Astrocyte of the spinal cord (primary cell): ENCODE measurements at places on chromosomes 16 and 17.
A peak's percentile ranks its signal among the peaks of the same experiment; 100 is the strongest.

DNA sequence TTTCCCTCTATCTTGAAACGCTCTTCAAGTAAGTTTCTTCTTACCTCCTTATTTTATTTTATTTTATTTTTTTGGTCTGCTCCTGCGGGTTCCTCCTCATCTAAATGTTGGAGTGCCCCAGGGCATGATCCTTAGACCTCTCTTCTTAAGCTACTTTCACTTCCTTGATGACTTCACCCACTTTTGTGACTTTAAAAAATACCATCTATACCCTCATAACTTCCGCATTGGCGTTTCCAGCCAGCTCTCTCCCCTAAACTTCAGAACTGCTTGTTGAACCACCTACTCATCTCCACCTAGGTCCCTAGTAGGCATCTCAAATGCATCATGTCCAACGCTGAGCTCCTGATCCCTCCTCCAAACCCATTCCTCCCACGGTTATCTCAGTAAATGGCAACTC lies 51.4 kb upstream of the NFAT5 start:
- no peak for DNase-seq

DNA sequence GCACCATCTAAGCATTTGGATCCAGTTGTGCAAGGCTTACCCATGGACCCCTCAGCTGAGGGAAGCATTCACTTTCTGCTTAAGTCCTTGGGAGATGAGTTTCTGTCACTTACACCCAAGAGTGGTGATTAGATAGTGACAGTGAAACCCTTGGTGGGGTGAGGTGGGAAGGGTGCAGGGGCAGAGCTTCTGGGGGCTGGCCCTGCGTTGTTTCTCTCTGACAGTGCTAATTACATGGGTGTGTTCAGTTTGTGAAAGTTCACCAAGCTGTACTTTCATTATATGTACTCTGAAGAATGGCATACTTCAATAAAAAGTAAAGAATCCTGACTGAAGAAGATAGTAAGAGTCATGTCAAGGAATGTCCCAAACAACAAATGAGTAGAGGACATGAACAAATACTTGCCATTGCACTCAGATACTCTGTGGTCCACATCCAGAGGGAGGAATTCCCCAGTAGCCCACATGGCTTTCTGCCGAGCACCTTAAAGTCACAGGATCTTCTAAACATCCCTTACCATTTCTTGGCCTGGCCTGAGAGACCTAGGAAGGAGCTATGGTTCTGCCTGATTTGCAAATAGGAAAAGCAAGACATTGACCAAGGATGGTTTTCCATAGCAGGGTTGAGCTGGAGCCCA lies 8.4 kb downstream of the CHST6 start:
- DNase-seq: no peak

- no peak for DNase-seq
Measured at GRCh38 chr17:37828651-37829124, 83.8 kb upstream of the HNF1B start.

GRCh38 chr16:50270510-50271147 lies 4.3 kb downstream of the ADCY7 start:
- no peak for DNase-seq

- no peak for DNase-seq
Measured at GRCh38 chr16:89565256-89565505, 4.7 kb downstream of the RPL13 start.

DNA sequence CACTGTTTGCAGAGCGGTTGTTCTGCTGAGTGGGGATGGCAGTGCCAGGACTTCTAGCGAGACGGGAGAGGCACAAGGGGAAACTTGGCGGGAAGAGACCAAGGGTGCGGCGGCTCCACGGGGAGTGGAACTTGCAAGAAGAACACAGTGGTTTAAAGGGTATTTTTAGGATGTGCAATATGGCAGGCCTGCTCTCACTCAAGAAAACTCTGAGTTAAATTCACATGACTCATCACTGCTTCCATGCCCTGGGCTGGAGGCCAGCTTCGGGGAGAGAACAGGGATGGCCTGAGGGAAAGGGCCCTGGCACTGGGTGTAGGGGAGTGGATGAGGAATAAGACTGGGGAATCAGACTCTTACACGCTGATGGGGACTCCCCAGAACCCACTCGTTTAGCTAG lies 13.3 kb upstream of the CD300LD start:
- peak; percentile 23 for DNase-seq

- no peak for DNase-seq
Measured at GRCh38 chr17:77571155-77571981, 387.1 kb upstream of the TNRC6C start.

DNA sequence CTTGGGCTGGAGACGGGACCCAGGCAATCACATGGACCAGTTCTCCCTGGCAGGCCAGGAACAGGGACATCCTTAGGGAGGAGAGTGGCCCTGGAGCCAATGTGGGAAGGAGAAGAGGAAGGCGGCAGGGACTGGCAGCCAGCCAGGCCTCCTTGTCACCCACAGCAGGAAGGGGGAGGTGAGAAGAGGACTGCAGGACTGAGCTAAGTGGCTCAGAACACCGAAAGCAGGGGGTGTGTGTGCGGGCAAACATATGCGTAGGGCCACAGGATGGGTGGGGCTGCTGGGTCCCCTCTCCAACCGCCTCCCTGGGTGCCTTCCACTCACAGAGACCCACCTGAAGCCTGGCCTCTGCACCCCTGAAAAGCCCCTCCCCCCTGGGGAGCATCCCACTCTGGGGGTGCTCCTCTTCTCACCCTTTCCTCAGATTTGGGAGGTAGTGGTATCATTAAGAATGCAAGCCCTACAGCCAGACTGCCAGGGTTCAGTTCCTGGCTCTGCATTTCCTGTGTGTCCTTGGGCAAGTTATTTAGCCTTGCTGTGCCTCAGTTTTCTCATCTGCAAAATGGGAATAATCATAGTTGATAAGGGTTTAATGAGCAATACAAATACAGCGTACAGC lies 8.1 kb downstream of the PNMT start:
- no peak for DNase-seq

DNA sequence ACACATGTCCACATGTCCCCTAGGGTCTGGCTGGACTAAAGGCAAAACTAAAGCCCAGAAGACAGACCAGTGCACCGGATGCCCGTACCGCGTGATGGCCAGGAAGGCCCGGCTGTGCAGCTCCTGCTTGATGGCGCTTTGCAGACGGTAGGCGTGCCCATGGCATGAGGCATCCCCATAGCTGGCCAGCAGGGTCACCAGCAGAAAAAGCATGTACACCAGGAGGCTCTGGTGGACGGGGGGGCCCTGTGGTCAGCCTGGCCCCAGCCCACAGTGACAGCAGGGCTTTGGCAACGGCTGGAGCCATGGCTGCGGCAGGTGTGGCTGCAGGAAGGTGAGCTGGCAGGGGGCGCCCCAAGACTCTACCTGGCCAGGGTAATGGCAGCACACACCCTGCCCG lies 42.8 kb downstream of the PKD1 start:
- DNase-seq: no peak

- peak; percentile 41 for DNase-seq
Measured at GRCh38 chr17:28086519-28086918, 44.0 kb downstream of the NLK start.

- no peak for DNase-seq
Measured at GRCh38 chr16:6852643-6853225, 479.9 kb upstream of the RBFOX1 start.

GRCh38 chr17:4465786-4466185 lies 32.0 kb downstream of the SPNS3 start:
- no peak for DNase-seq

DNA sequence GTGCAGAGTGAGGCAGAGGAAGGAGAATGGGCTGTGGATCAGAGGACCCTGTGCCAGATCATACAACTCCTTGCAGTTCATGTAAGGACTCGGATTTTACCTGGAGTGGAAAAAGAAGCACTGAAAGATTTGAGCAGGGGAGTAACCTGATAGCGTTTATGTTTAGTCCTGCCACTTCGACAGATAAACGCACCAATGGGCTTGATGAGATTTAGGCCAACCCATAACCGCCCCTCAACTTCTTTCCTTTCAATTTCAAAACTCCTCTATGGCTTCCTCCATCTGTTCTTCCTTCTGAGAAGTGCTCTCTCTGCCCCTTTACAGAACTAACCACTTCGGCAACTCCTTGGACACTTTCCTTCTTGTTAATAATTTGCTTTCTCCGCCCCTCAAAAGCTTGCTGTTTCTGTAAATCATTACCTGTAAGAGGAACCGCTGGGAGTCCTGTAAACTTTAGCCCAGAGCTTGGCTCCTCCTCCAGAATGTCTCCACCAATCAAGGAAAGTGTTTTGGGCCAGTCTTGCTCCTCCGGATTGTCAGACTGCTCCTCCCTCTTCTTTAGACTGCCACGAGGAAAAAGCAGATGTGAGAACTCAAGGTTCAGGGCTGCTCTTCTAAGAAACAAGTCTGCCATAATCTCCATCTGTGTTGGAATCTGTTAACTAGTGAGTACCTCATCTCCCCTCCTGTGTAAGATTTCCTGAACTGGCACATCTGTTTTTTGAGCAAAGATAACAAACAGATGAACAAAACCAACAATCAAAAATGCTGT lies at the start of gene ACSM3:
TSS of gene ACSM3 (plus strand) at position 554 of the 772 bp plus-strand sequence. CDS start 6,021 bp downstream, outside the sequence.
- DNase-seq: peak; percentile 76

DNA sequence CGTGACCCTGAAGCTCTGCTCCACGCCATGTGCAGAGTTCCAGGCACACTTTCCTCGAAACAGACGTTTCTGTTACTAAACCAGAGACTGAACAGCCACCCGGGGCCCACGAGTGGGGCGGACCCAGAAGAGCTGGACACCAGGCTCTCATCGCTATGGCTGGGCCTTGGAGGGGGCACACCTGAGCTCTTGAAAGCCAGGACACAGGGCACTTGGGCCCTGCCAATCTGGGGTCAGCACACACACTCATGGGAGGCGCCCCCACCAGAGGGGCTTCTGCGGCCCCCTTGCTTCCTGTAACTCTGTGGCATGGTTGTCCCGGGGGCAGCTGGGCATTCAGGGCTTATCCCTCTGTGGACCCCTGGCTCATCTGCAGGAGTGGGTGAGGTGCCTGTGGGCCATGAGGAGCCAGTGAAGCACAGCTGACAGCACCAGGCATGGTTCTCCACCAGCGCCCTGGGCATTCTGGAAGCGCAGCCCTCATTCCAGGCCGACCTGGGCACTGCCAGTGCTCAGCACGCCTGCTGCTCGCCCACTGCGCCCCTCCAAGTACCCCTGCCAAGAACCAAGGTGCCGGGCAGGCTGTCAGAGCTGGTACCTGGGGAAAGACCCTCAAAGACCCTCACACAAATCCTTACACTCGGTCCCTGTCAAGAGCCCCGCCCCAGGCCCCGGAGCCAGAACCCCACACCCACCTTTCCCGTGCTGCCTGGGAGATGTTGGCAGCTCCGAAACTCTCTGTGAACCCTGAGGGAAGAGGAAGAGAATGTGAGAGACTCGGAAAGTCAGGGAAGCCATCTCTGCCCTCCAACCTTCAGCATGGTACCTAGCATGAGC lies 61.1 kb downstream of the IL21R start:
- no peak for DNase-seq

DNA sequence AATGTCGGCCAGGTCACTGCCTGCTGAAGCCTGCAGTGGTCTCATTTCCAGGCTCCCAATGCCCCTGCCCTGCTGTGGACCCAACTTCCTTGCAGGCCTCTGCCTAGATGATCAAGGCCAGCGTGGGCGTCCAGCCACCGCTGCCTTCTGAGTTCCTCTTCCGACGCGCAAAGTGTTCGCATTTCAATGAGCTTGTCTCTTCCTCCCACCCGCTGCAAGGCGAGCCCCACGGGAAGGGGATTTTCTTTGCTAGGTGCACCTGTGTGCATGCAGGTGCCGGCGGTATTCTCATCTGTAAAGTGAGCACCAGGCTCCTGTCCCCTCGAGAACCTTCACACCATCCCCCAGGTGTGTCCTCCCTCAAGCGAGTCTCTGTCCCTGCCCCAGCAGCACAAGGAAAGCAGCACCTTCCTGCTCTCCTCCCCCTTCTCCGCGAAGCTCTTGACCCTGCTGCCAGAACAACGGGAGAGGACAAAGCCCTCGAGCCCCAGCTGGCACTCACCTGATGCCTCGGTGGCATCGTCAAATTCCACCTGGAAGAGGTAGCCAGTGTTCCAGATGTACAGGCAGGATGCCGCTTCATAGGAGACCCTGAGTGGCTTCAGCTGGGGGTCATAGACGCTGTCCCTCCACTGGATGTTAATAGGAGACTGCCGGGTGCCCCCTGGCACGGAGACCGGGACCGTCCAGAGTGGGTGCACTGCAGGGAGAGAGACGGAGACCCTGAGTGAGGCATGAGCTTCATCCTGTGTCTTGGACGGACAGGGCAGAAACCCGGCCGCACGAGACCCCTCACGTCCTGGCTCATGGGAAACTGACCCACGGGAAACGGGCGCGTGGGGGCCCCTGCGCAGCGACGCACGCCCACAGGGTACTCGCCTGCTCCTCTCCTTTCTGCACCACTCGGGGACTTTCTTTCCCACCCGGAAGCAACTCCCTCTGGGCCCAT lies 9.8 kb downstream of the CA5A start:
- no peak for DNase-seq

- no peak for DNase-seq
Measured at GRCh38 chr16:79047337-79047736, 553.2 kb downstream of the MAF start.

- no peak for DNase-seq
Measured at GRCh38 chr16:35745821-35746248, 2286.4 kb downstream of the TP53TG3F start.

- no peak for DNase-seq
Measured at GRCh38 chr16:58678269-58678668, 6.3 kb downstream of the SLC38A7 start.

GRCh38 chr16:67364600-67365235 lies 28.6 kb downstream of the TPPP3 start:
- DNase-seq: no peak

DNA sequence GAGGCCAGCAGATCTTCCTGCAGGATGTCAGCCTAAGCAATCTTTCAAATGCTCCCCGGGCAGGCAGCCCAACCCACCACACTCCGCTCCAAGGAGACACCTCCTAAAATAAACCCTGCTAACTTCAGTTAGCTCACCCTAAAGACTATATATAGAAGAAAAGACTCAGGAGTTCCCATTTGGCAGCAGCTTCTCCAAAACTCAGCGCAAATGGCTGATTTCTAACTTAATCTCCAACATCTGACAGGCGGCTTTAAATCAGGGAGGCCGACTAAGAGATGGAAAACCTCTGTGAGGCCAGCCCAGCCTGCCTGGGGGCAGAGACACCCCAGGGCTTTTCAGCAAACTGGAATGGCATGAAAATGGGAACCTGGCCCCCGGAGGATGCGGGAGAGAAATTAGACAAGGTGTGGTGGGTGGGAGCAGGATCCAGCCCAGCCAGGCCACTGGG lies 91.6 kb downstream of the XYLT1 start:
- DNase-seq: peak; percentile 66

GRCh38 chr17:61403801-61404662 lies 4.4 kb downstream of the TBX2 start:
- DNase-seq: no peak

- peak; percentile 53 for DNase-seq
Measured at GRCh38 chr16:87233928-87234327, 83.3 kb downstream of the C16orf95 start.

DNA sequence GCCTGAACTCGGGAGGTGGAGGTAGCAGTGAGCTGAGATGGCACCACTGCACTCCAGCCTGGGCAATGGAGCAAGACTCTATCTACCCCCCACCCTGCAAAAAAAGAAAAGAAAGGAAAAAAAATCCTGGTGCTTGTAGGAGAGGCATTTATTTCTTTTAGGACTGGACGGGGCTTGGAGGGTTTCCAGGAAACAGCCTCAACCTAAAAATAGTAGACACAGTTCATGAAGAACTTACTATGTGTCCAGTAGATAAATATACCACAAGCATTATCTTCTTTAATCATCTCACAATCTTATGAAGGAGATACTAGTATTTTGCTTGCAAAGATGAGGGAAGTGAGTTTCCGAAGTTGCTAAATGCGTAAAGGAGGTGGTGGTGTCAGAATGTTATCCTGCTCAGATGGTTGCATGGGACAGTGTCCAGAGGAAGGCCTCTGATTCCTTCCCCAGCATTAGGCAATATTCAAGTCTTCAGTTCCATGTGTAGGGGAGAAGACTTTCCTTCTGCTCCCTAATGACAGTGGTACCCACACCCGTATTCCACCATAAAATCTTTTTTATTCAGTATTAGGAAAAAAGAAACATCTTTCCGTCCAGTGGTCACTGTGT lies 263.2 kb downstream of the WWOX start:
- DNase-seq: no peak
